GM23338 (cell line): ENCODE measurements at places on chromosomes 6 and 20. TPM values are rescaled to one million over a fixed set of nuclear protein-coding genes. Genes with fewer than 3 reads are reported as not detected.
A peak's percentile ranks its signal among the peaks of the same experiment; 100 is the strongest.

WFDC12 gene
- total RNA-seq = not detected in 2 replicates

COL9A3 gene
- 110 and 113 TPM in 2 replicates for total RNA-seq

MUCL3 gene
- total RNA-seq = 0.12 TPM in 1 of 2 replicates, not detected in the other

WFDC5 gene
- total RNA-seq = not detected in 2 replicates

DNA sequence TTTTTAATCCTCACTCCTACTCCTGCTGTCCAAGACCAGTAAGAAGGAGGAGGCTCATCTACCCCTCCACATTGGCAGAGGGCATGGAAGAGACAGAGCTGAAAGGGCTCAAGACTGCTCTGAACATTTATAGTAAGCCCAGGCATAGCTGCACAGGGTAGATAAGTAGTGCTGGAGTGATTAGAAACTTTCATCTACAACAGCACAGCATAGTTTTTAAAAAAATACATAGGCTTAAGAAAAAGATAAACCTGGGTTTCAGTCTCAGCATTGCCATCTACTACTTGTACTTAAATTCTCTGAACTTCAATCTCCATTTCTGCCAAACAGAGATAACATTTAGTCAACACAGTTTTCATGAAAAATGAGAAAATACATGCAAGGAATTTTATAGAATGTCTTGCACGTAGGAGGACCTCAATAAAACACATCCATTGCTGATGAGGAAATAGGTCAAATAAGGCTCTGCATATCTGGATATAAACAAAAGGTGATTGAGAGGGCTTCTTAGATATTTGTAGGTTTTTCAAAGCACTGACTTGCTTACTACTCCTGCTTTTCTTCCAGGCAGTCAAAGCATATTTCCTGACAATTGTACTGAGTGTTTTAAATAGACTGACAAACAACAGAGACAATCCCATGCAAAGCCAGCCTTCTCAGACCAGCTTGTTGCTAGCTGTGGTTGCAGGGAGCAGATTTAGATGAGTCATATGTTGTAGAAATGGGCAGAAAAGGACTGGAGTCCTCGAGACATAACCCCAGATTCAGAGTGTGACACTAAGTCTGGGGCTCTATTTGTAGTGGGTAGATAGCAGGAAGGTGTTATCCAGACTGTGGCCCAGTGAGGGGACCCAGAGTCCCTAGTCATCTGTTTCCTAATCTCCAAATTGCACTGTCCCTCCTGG is 107.4 kb upstream of the TAB2 start:
- DNase-seq = no peak

GRCh38 chr6:147103694-147104093 is 100.5 kb upstream of the STXBP5 start:
- DNase-seq = no peak

GRCh38 chr6:10505529-10505928 is 15.6 kb upstream of the GCNT2 start:
- DNase-seq = peak; percentile 51

DNA sequence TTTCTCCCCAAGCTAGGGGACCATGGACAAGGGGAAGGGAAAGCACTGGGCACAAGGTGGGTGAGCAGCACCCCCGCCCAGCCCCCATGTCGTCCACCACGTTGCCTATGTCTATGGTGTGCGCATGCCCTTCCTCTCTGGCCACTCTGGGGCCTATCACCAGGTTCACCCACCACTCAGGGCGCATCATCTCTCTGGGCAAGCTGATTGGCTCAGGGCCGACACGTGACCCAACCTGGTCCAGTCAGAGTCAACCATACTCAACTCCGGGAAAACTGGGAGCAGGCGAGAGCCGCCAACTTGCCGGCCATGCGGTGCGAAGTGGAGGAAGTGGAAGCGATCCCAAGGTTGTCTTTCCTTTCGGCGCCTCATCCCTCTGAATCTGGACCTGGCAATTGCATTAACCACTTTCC is 25.9 kb downstream of the ACSS1 start:
- DNase-seq = peak; percentile 14

- DNase-seq = peak; percentile 59
Observed at GRCh38 chr6:46983007-46983411, 59.1 kb downstream of the ADGRF1 start.
